Stimulated activated CD8-positive, alpha-beta memory T cell treated with anti-CD3 and anti-CD28 coated beads, Interleukin-2, amount 100 ng/mL, for 1 hour (primary cell): ENCODE measurements at places on chromosomes 5 and 9.

GRCh38 chr9:133771486-133772482, 33.6 kb upstream of the SARDH start:
- no peak for DNase-seq

- DNase-seq, result no peak
These were observed 131.5 kb downstream of the FSTL4 start for GRCh38 chr5:133480866-133481265.

- DNase-seq, result no peak
These were observed 109.4 kb downstream of the ASTN2 start for GRCh38 chr9:117305454-117305853.

DNA sequence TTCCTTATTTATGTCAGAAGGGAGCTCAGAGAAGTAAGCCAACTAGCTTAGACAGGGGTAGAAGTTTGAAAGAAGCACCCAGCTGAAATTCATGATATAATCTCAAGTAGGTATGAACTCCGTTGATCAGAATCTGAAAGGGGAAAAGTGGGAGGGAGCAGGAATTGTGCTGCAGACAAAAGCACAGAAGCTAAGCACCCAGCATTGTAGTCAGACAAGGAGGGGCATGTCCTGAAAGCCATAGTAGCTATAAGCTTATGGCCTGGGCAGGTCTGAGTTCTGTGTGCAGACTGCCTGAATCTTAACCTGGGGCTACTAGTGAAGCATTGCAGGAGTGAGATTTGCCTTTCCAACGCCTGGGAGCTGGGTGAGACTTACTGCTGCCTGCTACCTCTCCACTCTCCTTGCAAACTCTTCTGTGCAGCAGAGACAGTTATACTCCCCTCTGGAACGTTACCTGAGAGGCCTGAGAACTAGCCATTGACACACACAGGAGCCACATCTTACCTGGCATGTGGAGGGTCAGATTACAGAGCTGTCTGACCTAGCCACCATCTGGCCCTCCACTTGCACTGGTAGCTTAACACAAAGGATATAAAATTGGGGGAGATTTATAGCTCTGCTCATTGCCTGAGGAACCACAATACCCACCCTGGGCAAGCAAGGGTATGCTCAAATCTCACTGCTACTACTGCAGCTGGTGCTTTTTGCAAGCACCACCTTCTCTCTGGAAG, 9.8 kb upstream of the CYLC2 start:
- DNase-seq, result no peak

GRCh38 chr5:16903480-16904300, 32.4 kb downstream of the MYO10 start:
- no peak for DNase-seq

DNA sequence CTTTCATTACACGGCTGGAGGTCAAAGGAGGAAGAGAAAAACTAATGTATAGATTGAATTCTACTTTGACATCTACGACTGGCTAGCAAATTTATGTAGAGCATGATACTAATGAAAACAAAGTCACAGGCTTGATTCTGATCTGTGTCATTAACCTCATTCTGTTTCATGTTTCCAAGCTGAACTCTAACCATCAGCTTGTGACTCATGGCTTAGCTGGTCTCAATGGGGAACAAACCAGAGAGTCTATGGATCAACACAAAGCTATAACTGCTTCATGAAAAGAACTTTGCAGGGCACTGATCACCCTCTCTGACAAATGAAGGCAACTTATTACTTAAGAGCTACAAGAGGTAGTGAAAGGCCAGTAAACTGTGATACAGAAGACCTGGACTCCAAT, 23.6 kb upstream of the PDE4D start:
- DNase-seq, result no peak

GRCh38 chr5:24365406-24365805, 279.4 kb downstream of the CDH10 start:
- no peak for DNase-seq

DNA sequence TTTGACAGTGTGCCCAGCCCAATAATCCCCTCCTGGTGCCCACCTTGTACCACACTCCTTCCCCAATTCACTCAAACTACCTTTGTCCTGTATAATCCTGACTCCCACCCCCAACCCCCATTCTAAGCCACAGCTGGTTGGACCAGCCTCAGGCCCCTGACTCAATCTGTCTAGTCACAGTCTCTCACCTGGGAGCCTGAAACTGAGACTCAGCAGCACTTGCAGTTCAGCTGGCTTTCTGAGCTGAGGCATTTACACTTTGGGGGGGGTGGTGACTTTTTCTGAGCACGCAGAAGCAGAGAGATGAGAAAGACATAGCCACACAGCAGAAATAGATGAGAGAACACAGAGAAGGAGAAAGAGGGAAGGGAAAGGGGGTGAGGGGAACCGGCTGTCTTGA, 247.3 kb downstream of the MAN2A1 start:
- DNase-seq, result no peak
